Activated T-cell treated with anti-CD3 and anti-CD28 coated beads for 24 hours (primary cell): ENCODE measurements at places on chromosomes 5 and 9.

- DNase-seq, result no peak
Measured at GRCh38 chr9:118029425-118029824, 325.2 kb downstream of the TLR4 start.

DNA sequence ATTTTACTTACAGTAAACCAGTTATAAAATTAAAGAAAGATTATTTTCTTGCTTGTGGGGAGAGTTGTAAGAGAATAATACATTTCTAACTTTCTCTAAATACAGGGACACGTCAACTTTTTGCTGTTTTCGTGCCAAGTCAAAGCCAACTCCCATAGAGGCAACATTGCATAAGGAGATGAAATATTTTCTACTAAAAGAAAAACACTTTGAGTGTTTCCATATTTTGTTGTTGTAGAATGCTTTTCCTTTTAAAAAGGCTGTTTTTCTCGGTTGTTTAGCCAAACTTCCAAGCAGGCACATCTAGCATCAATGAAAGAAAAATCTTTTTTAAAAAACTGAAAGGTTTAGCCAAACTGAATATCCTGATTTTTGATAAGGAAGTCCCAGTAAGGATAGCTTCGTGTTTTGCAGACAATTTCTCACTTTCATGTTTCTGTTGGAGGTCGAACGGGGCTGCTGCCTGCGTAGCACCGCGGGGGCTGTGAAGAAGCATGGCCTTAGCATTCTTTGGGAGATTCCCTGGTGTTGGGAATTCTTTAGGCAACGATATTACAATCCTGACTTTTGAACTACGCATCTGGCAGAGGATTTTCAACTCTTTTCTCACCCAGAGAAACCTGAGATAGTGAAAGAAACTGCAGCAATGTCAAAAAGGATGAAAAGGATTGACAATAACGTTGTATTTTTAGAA lies 108.1 kb upstream of the FBXL7 start:
- DNase-seq, result no peak

DNA sequence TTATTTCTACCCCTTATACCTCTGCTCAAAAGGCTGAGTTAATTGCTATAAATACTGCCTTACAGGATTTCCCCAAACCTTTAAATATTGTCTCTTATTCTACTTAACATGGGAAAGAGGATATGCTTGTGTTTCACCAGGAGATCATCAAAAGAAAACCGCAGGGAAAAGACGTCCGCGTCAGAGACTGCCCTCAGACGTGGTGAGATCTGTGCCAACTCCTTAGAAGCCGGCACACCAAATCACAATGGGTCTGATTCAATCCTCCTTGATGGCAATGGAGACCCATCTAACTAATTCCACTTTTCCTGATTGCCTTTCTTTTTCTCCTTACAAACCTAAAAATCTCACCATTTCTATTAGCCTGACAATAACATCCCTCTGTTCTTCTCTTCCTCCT lies 55.0 kb downstream of the SH3PXD2B start:
- no peak for DNase-seq

- DNase-seq, result no peak
Measured at GRCh38 chr5:150582241-150583109, 58.0 kb upstream of the SYNPO start.

- no peak for DNase-seq
Measured at GRCh38 chr5:6410421-6410820, 32.1 kb upstream of the MED10 start.

- DNase-seq, result no peak
Measured at GRCh38 chr9:79700607-79701360, 129.0 kb downstream of the TLE4 start.

DNA sequence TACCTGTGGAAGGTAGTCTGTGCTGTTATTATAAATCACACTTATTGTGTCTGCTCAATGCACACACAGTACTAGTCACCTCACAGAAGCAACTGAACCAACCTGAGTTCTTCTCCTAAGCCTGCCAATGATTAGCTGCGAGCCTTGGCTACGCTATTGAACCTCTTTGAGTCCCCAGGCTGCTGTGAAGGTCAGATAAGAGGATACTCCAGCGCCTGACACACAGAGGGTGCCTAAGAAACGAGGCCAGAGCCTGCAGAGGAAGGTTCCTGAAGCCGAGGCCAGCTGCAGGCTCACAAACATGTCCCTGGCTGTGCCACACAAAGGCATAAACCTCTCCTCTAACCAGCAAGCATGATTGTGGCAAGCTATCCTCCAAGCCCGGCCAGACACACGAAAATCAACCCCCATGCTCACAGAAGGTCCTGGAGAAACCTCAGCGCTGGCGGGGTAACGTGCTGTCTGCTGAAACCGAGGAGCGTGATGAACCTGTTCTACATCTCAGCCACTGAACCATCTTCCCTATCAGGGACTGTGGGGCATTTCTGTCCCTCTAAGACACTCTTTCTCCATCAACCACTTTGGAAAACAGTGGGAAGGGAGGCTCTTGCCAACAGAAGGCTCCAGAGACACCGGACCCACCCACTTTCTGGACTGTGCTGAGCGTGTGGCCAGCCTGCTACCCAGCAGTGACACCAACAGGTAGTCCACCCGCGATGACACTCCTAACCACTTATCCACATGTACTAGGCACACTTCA lies 53.2 kb upstream of the SLC25A51 start:
- DNase-seq, result no peak

GRCh38 chr5:131224387-131225201 lies 39.3 kb upstream of the CDC42SE2 start:
- DNase-seq, result no peak

DNA sequence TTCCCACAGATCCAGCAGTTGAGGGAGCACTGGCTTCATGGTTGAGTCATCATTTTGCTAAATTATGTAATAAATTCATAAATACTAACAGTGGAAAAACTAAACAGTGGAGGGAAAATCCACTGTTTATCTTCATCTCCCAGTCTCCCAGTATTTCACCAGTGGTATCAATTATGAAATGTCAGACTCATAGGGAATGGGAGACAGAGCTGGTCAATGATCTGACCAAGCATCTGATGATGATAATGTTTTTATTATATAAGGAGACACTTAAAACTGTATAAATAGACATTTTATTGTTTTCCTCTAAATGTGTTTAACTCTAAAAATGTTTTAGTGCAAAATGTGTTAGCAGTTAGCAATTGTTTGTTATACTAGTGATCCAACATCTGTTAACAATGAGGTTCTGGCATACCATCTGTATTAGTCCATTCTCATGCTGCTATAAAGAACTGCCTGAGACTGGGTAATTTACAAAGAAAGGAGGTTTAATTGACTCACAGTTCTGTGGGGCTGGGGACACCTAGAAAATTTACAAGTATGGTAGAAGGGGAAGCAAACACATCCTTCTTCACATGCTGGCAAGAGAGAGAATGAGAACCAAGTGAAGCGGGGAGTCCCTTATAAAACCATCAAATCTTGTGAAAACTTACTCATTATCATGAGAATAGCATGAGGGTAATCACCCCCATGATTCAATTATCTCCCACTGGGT lies 11.8 kb upstream of the REEP5 start:
- DNase-seq, result no peak
